SHP77 treated with DMSO at 0.1 percent for 48 hours (cell line): ENCODE measurements at places on chromosomes 3 and 15.

- DNase-seq = no peak
Measured at GRCh38 chr3:101722394-101723173, 1.8 kb upstream of the CEP97 start.

GRCh38 chr3:104854468-104854867 is 512.2 kb upstream of the ALCAM start:
- DNase-seq = no peak

DNA sequence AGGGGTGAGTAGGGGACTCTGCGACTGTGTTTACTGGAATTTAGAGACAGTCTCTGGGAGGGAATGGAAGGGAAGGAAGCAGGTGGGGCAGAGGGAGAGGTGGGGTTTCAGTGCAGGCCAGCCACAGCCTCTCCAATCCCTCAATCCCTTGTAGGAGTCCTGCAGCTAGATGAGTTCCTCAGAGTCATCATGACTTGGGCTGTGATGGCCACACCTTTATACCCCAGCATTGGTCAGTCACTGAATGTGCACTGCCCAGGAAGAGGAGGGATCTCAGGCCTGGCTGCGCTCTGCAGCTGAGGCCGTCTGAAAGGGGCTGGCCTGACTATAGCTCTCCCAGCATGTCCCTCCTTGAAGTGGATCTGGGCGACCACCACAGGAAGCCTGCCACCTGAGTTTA is 67.3 kb upstream of the GLCE start:
- no peak for DNase-seq

GRCh38 chr3:97713634-97714033 is 50.9 kb upstream of the ARL6 start:
- no peak for DNase-seq

DNA sequence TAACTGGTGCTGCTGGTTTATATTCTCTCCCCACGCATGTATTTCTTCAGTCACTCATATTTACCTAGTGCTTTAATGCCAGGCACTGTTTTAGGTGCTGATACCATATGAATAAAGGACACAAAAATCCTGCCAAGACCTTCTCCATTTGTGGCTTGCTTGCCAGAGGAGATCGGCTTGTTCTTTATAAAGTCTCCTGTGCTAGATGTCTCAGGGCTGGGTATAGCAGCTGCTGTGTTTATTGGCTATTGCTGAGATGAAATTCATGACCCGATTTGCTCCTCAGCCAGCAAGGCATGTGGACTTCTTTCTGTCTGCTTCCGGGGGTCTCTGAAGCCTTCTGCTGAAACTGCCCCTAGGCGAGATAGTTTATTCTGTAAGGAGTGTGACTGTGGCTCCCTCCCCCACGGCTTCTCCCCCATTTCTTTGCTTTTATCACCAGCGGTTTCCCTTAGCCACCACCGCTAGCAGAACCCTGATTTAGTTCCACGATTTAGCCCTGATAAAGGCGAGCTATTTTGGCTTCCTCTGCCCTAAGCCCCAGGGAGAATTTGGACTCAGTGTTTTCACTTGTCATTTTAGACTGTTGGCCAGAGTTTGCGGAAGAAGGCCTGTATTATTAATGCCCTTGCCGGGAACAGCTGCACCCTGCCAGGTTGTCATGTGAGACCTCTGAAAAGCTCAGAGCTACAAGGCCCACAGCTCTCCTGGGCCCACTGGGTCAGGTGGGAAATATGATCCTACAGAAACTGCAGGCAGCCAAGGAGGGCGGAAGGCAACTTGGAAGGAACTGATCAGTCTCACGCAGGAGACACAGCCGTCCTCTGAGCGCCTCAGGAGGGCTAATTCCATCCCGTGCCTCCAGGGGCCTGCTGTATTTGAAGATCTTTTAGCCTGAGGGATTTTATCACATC is 46.8 kb downstream of the ST6GAL1 start:
- no peak for DNase-seq

DNA sequence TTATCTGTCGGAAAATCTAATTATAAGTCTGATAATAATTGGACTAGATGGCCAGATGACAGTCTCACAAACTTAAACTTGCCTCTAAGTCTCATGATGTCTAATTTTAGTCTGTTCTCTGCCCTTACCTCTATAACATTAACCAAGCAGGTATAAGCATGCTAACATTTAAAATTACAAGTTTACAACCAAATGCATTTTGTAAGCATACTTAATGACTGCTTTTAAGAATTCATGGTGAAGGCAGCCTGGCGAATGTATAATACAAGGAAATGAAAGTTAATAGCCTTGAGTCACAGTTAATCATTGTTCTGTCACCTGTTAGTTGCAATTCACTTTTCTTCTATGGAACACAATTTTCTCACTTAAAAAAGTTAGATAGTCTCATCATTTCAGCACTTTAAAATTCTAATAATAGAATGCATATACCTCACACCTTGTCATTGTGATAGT is 16.5 kb downstream of the BCHE start:
- no peak for DNase-seq

- no peak for DNase-seq
Measured at GRCh38 chr3:37029516-37030163, 36.3 kb downstream of the MLH1 start.

- no peak for DNase-seq
Measured at GRCh38 chr3:107430996-107431245, 53.7 kb downstream of the CCDC54 start.

DNA sequence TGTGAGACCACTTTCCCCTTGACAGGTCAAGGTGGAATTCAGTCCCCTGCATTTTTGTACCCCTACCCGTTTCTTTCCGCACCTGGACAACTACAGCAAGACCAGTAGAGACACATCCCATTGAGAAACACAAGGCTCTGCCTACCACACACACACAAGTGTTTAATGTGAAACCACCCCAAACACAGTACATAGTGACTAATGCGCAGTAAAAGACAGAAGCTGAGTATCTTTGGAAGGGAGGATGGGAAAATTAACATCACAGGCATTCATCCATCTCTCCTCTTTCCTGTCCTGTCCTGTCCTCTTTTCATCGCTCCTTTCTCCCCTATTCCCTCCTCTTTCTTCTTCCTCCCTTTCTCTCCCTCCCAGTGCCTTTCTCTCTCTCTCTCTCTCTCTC is 64.8 kb downstream of the SCN11A start:
- no peak for DNase-seq

GRCh38 chr3:155426524-155427230 is 133.2 kb upstream of the STRIT1 start:
- DNase-seq = no peak

GRCh38 chr15:40594429-40594836 is 384 bp downstream of the KNL1 start:
- peak; percentile 49 for DNase-seq

DNA sequence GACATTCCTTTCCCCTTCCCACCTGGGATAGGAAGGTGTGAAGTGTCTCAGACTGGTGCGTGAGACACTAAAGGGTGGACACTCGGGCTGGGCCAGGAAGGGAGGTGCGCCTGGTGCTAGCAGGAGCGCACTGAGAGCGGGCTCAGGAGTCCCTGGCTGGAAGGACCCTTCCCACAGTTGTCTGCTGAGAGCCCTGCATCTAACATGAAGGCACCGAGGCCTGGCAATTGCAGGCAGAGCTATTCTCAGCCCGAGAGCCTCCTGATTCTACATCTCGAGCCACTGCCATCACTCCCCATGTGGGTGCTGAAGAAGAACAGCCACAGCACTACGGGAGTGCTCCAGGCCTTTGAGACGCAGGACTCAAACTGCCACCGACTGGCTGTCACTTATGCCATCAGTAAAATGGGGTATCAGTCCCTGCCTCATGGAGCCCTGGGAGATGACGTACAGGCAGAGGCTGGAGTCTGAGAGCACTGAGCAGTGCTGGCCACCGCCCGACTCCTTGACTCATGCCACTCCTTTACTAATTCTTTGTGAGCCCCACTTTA is 159.4 kb downstream of the KLF13 start:
- no peak for DNase-seq

DNA sequence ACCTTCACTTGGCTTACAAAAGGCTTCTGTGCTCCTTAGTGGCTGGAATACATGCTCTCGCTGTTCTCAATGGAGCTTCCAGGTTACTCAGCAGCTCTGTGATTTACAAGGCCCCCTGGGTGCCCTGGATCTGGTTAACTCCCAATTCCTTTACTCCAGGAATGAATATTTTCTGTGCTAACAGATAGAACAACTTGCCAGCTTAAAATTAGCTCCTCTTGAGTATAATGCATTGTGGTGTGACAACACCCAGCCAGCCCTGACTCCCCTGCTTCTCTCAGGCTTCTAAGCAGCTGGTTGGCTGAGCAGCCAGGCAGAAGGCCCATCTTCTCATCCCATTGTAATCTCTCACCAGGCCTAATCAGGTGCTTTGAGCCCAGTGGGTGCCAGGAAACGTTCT is 246.4 kb downstream of the ALCAM start:
- DNase-seq = no peak

DNA sequence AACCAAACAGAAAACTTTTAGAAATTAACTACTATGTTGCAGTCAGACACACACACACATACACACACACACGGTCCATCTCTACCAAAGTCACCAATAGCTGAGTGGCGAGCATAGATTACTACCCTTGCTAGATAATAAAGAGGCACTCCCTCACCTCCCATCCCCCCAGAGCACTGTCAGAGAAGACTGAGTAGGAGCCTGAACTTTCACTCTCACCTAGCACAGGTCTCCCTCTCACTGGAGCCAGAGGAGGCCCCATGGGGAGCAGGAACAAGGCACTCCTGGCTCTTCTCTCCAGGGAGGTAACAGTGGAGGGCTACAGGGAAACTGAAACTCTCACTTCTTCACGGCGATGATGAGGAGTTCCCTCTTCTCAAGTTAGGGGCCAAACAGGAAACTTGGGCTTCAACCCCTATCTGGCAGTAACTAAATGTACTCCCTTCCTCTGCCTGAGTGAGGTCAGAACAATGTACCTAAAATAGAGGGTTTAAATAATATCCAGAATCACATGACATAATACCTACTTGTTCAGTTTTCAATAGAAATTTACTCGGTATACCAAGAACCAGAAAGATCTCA is 975.3 kb upstream of the GBE1 start:
- DNase-seq = no peak

DNA sequence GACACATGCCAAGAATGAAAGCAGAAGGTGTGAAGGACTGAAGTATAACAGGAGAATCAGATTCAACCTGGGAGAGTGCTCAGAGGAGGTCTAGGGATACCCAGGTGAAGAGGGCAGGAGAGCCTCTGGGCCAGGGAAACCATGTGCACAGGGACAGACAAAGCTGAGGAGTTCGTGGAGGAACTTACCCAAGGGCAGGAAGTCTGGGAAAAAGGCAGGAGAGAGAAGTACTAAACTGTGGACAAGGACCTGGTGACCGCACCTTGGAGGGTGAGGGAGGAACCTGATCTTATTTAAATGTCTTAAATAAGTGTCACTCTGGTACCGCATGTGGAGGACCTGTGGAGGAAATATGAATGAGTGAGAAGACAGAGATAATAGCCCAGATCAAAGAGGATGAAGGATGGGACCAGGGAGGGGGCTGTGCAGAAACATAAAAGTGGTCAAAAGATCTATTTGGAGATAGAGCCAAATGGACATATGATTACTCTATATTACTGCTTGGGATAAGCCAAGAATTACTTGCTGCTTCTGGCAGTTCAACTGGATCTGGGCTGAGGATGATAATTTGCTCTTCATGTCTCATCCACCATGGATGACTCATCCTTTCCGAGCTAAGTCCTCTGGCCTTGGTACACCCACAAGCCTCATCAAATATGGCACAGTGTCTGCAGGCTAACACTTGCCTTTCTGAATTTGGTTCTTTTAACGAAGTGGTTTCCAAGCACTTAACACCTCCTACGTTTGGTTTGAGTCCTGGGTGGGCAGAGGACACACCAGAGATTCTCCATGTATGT is 116.9 kb upstream of the NMNAT3 start:
- DNase-seq = no peak

DNA sequence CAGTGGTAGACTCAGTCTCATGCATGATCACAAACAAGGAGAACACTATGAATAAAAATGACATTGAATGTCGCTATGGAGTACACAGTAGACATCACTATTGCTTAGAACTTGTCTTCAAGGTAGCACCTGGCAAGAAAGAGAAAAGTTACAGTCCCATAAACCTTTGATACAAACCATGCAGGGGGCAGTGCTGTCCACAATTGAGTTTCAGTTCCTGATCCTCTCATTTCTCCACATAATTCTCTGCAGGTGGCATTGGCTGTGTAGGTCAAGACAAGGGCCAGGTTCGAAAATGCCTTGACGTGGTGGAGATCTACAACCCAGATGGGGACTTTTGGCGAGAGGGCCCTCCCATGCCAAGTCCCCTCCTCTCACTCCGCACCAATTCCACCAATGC is 47.9 kb downstream of the KBTBD12 start:
- DNase-seq = no peak

GRCh38 chr3:118886708-118887107 is 147.9 kb downstream of the IGSF11 start:
- no peak for DNase-seq

- no peak for DNase-seq
Measured at GRCh38 chr3:102069211-102069662, 219.9 kb downstream of the NFKBIZ start.

GRCh38 chr3:52856666-52857065 is 21.8 kb upstream of the MUSTN1 start:
- DNase-seq = no peak

DNA sequence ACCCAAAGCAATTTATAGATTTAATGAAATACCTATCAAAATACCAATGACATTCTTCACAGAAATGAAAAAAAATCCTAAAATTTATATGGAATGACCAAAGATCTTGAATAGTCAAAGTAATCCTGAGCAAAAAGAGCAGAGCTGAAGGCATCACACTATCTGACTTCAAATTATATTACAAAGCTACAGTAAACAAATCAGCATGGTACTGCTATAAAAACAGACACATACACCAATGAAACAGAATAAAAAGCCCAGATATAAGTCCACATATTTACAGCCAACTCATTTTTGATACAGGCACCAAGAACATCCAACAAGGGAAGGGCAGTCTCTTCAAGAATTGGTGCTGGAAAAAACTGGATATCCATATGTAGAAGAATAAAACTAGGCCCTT is 54.9 kb upstream of the TMEM158 start:
- no peak for DNase-seq

- DNase-seq = no peak
Measured at GRCh38 chr3:80159990-80160506, 392.2 kb upstream of the ROBO1 start.

- DNase-seq = no peak
Measured at GRCh38 chr3:195546130-195546560, 3.0 kb upstream of the PPP1R2 start.

- no peak for DNase-seq
Measured at GRCh38 chr3:59565125-59565524, 515.3 kb upstream of the CFAP20DC start.

DNA sequence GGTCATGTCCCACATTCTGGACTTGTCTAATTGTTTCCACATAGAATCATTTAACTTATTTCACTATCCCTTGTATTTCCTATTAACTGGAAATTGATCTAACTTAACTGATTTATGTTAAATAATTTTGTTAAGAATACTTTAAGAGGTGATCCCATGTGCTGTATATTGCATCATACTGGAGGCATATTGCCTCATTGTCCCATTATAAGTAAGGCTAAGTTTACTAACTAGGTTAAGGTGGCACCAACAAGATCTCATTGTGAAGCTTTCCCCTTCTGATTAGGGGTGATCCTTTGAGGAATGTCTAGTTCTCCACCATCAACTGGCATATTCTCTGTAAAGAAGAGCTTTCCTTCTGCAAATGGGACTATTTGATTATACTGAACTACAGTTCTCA is 24.4 kb downstream of the MAP1A start:
- no peak for DNase-seq

GRCh38 chr3:195148549-195148948 is 122.4 kb downstream of the XXYLT1 start:
- no peak for DNase-seq

- no peak for DNase-seq
Measured at GRCh38 chr15:58228718-58229117, 90.5 kb downstream of the AQP9 start.

- no peak for DNase-seq
Measured at GRCh38 chr3:154156530-154156929, 35.3 kb downstream of the ARHGEF26 start.
